Left renal cortex interstitium (tissue), 4 donors: ENCODE measurements at places on chromosomes 3 and 15.

- no peak for DNase-seq
These were observed 15.0 kb downstream of the FRMD4B start for GRCh38 chr3:69370901-69371301.

GRCh38 chr15:62472616-62473299 is 307.7 kb upstream of the C2CD4B start:
- DNase-seq = no peak

DNA sequence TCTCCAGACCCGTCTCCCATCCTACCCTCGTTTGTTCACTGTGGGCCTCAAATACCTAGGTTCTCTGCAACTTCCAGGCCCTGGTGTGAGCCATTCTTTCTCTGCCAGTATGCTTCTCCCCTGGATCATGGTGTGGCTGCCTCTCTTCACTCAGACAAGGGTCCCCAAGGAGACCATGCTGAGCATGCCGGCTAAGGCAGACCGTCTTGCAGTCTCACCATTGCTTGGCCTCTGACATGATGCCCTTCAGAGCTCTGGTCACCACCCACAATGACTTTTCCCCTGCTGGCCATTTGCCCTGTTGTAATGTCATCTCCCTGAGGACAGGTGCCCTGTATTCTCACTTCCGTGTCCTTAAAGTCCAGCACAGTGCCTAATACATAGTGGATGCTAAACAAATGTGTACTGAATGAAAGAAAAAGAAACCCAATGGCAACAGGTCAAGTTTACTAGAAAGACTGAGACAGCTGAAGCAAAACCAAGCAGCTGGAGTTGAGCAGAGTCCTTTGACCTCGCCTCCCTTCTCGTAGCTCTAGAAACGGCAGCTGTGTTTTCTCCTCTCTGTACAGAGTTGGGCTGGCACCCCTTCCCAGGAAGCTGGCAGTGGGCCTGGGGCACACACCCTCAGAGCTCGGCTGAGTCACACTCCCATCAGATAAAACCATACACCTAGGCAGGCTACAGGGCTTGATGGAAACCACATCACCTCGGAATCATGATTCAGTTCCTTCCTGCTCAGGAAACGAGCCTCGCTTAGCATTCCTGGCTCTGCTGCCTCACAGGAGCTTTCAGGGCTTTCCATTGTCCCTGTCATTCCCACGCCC is 8.6 kb downstream of the TLR9 start:
- DNase-seq = no peak

GRCh38 chr15:70217226-70218160 is 119.8 kb upstream of the TLE3 start:
- no peak for DNase-seq

GRCh38 chr15:59996298-59997041 is 7.6 kb upstream of the FOXB1 start:
- no peak for DNase-seq

DNA sequence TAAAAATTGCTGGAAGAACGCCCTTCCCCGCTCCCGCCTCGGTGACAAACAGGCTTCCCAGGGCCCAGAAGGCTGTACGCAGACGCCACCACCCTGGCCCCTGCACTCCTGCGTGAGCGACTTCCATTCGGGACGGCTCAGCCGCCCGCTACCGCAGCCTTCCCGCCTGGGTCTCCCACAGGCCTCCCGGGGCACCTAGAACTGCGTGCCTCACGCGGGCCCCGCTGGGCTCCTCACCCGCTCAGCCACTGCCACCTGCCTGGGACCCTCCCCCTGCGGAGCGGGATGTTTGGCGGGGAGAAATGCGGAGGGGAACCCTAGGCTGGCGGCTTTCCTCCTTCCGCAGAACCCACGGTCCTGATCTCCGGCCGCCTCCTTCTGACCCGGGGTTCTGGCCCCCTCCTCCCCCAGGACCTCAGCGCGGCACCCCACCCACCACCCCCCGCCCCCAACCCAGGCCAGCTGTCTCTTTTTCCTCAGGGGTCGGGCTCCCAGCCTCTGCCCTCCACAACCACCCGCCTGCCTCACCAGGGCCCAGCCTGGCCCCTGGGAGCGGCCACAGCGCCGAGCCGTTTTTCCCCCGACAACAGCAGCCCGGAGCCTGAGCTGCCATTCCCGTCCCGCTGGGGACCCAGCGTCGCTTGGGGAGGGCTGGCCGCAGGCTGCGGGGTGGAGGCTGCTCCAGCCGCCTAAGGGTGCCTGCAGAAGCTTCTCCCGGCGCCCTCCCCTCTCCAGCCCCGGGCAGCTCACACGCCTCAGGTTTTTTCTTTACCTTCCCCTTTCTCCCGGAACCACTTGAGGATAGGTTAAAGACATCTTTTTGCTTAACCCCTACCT is 27.6 kb upstream of the RAB7A start:
- peak; percentile 28 for DNase-seq
